Thoracic aorta endothelial cell (primary cell): ENCODE measurements at places on chromosomes 2 and 18. TPM values are rescaled to one million over a fixed set of nuclear protein-coding genes. Genes with fewer than 3 reads are reported as not detected.

NIFK gene
- 89.2 and 117 TPM in 2 replicates for total RNA-seq

PSMA8 gene
- not detected in 2 replicates for total RNA-seq

PRSS56 gene
- total RNA-seq, result not detected in 2 replicates

UGT1A4 gene
- total RNA-seq, result not detected in 2 replicates

CPLX4 gene
- not detected in 2 replicates for total RNA-seq

HIBCH gene
- total RNA-seq, result 23.0 and 24.5 TPM in 2 replicates

ACVR2A gene
- total RNA-seq, result 16.1 and 18.8 TPM in 2 replicates

SAP130 gene
- 9.2 and 14.4 TPM in 2 replicates for total RNA-seq

TM4SF20 gene
- total RNA-seq, result not detected in 2 replicates

CERS6 gene
- total RNA-seq, result 16.5 and 19.0 TPM in 2 replicates
